Uterus (tissue), 4 donors: ENCODE measurements at places on chromosomes 5 and 9. TPM values are rescaled to one million over a fixed set of nuclear protein-coding genes. Genes with fewer than 3 reads are reported as not detected.

DNA sequence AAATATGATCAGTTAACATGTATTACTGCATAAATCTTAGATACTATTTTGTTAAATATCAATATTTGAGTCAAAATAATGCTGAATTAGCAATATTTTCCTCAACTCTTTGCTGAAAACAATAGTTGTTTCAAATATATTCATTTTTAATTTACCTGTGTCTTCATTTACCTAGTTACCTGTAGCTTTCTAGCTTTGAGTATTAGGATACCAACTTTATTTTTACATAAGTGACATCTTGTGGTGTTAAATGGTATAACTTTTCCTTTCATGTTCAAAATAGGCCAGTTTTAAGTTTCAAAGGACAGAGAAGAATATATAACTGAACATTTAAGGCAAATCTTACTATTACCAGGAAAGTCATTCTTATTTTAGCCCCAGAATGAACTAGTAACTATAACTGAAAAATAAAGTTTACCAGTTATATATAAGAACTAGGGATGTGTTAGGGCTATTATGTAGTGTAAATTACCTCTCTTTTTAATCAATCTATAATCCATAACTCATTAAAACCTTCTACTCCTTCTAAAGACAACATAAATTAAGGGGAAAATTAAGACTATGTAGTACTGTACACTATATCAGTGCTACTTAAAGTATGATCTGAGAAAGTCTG lies 25.3 kb downstream of the AP3B1 start:
- no peaks in the 10 kb centered on the region for H3K27me3 ChIP-seq
- DNase-seq, result no peak
- H3K27ac ChIP-seq, result no peak overlapping the region
- H3K4me3 ChIP-seq, result no peak overlapping the region
- no peaks in the 10 kb centered on the region for H3K36me3 ChIP-seq

PCDHGA4 gene
- total RNA-seq, result 0.59 TPM

- H3K36me3 ChIP-seq, result no peaks in the 10 kb centered on the region
- DNase-seq, result no peak
- H3K4me3 ChIP-seq, result no peak overlapping the region
- no peaks in the 10 kb centered on the region for H3K4me1 ChIP-seq
- no peaks in the 10 kb centered on the region for H3K27me3 ChIP-seq
Measured at GRCh38 chr9:108139900-108140299, 650.3 kb upstream of the KLF4 start.

RNF180 gene
- 45.4 TPM for total RNA-seq

GRCh38 chr9:37486616-37487548 lies 1.1 kb downstream of the POLR1E start:
- peak overlapping the region; percentile 91 for H3K4me3 ChIP-seq
- no peaks in the 10 kb centered on the region for H3K4me1 ChIP-seq
- no peaks in the 10 kb centered on the region for H3K27me3 ChIP-seq
- DNase-seq, result peak; percentile 70
- no peaks in the 10 kb centered on the region for H3K36me3 ChIP-seq
- peak overlapping the region; percentile 92 for H3K27ac ChIP-seq

DNA sequence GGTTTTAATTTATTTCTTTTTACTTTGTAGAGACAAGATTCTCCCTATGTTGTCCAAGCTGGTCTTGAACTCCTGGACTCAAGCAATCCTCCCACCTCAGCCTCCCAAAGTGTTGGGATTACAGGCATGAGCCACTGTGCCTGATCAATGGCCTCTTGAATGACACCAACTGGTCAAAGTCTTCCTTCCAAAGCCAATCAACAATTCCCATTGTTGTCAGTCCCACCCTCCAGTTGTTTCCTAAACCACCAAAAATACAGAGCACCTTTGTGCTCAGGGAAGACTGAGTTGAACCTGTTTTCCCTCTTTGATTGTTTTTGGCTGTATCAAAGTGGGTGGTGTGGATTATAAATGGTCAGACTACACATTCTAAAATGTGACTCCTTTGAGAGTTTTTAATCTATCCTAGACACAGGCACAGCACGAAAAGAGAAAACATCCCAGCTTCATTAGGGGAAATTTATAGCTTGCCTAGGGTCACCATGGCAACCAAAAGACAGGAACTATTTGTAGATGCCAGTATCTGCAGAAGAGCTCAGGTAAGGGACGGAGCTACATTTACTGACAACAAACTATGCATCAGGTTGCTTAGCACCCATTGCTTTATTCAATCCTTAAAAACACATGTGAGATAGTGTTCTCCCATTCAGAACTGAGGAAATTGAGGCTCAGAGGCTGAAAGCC lies 27.6 kb upstream of the ATP6V1G1 start:
- H3K36me3 ChIP-seq, result no peaks in the 10 kb centered on the region
- DNase-seq, result no peak
- H3K27me3 ChIP-seq, result no peaks in the 10 kb centered on the region
- H3K4me1 ChIP-seq, result no peaks in the 10 kb centered on the region
- no peak overlapping the region for H3K27ac ChIP-seq
- no peak overlapping the region for H3K4me3 ChIP-seq

DNA sequence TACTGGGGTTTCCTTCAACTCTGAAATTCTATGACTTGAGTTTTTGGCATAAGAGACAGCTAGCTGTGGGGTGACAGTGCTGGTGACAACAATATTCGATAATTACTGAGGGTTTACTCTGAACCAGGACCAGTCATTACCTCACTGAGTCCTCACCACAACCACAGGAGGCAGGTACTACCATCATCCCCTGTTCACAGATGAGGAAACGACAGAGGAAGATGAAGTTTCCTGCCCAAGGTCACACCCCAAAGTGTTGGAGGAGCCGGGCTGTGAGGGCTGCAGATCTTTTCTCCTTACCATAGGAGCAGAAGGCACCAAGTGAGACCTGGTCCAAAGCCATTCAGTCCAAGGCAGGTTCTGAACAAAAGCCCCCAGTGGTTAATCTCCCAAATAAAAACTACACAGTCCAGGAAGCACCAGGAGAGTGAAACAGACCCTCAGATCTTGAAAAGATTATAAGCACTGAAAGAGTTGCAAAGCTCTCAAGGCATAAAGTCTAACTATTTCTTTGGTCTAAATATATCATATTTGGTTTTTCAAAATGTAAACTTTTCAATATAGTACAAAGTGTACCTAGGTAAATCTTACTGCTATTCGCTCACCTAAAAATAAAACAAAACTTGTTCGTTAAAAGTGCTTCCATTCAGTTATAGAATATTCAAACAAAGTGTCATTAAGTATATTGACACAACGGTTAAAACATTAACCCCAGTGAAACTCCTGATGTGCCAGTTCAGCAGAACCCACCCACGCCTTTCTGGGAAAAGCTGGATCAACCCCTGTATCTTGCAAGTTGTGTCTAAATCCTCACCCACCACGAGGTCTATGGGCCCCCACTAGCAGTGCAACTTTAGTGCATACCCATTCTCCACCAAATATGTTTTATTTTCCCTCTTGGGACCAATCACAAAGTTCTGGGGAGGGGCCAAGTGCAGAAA lies 82.6 kb upstream of the EQTN start:
- no peaks in the 10 kb centered on the region for H3K27me3 ChIP-seq
- no peaks in the 10 kb centered on the region for H3K36me3 ChIP-seq
- no peak for DNase-seq
- no peak overlapping the region for H3K27ac ChIP-seq
- H3K4me1 ChIP-seq, result no peaks in the 10 kb centered on the region
